ENCODE measurements at places on chromosomes 13 and 19.

DNA sequence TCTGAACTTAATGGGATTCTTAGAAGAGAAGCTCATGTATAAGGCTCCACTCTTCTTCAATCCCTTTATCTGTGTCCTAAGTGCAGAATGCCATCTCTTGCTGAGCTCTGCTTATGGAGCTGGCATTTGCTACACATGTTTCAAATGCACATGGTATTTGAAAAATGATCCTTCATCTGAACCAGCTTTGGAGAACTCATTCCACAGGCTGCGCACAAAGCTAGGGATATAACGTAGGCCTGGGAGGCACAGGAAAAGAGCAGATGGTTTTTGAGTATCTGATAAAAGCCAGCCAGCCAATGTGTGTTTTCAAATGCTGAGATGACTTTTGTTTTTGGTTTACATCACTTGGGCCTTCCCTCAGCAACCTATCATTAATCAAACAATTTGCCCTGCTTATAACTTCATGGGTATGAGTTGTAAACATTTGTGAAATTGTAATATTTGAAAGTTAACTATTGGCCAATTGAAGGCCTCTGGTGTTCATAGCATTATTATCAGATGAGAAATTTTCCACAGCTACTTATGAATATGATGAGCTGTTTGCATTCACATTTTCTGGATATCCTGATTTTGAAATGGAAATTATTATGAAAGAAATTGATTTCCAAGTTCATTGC lies 729.0 kb downstream of the FGF9 start:
- no peaks in the 10 kb centered on the region for H3K4me1 ChIP-seq
- H3K27me3 ChIP-seq = no peaks in the 10 kb centered on the region
- no peak overlapping the region for H3K4me3 ChIP-seq
- DNase-seq = no peak

DNA sequence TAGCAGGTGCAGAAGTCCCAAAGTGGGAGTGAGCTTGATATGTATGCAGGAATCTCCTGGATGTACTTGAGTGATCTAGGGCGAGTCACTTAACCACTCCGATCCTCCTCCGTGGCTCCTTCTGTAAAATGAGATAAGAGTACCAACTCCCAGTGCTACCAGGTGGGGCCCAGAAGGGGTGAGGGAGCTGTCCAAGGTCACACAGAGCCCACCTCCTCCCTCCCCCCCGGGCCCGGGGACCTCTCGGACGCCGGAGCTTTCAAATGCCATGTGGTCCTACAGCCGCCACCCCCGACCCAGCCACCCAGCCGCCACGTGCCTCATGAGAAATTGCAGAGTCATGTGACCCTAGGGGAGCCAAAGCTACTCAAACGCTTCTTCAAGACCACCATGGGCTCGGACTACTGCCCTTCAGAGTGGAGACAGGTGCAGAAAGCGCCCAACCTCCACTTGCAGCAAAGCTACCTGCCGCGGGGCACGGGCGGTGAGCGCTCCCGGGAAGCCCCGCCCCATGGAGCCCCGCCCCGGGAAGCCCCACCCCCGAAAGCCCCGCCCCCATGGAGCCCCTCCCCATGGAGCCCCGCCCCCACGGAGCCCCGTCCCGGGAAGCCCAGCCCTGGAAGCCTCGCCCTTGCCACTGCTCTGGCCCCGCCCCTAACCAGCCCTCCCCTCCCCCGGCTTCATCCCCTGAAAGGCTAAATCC lies 10.1 kb upstream of the ZNF358 start:
- DNase-seq = peak; percentile 51
- no peaks in the 10 kb centered on the region for H3K36me3 ChIP-seq
- H3K4me3 ChIP-seq = no peak overlapping the region

GRCh38 chr13:82833923-82834322 lies 1048.4 kb downstream of the SLITRK1 start:
- no peak overlapping the region for H3K4me3 ChIP-seq
- no peak for DNase-seq
- no peaks in the 10 kb centered on the region for H3K36me3 ChIP-seq
- H3K27me3 ChIP-seq = no peaks in the 10 kb centered on the region
- H3K4me1 ChIP-seq = no peaks in the 10 kb centered on the region

DNA sequence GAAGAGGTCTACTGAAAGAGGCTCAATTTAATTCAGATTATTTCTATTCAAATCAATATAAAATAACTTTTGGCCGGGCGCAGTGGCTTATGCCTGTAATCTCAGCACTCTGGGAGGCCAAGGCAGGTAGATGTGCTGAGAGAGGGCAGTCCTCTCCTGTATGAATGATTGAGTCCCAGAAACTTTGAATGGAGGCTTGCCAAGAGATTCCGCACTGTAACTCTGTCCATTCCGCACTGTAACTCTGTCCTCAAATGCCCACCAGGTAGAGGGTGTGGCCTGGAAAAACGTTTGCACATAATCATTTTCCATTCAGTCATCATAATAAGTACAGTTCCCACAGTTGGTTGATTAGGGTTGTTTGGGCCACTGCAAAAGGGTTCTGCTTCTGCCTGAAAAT lies 274.7 kb upstream of the SOX21 start:
- H3K27me3 ChIP-seq = peaks cover 13% of the 10 kb centered on the region
- H3K36me3 ChIP-seq = no peaks in the 10 kb centered on the region
- no peak overlapping the region for H3K4me3 ChIP-seq
- no peaks in the 10 kb centered on the region for H3K4me1 ChIP-seq
- H3K27ac ChIP-seq = no peak overlapping the region
- DNase-seq = no peak

DNA sequence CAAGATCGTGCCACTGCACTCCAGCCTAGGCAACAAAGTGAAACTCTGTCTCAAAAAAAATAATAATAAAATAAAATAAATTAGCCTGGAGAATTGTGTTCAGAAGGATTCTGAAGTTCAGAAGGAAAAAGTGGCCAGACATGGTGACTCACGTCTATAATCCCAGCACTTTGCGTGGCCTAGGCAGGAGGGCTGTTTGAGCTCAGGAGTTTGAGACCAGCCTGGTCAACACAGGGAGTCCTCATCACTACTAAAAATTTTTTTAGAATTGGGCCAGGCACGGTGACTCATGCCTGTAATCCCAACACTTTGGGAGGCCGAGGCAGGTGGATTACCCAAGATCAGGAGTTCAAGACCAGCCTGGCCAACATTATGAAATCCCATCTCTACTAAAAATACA lies 6.0 kb downstream of the RDH8 start:
- H3K36me3 ChIP-seq = no peaks in the 10 kb centered on the region
- H3K27ac ChIP-seq = no peak overlapping the region
- DNase-seq = no peak
- H3K4me3 ChIP-seq = no peak overlapping the region

DNA sequence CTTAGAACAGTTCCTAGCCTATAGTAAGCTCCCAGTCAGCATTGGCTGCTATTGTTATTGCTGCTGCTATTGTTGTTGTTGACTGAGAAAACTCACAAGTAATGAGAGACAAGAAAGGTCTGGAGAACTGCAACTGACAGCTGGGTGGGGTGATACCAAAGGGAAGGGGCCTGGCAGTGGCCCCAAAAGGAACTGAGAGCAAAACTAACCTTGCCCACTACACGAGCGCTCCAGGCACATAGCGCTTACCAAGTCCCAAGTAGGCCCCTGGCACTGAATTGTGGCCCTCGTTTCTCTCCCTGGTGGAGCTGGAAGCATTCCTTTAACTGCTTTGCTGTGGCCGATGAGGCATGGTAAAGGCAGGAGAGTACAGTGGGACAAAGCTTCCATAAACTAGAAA lies 59.7 kb downstream of the KCTD12 start:
- peaks cover 2% of the 10 kb centered on the region for H3K27me3 ChIP-seq
- no peak for DNase-seq
- H3K27ac ChIP-seq = no peak overlapping the region
- no peak overlapping the region for H3K4me3 ChIP-seq
- no peaks in the 10 kb centered on the region for H3K36me3 ChIP-seq

DNA sequence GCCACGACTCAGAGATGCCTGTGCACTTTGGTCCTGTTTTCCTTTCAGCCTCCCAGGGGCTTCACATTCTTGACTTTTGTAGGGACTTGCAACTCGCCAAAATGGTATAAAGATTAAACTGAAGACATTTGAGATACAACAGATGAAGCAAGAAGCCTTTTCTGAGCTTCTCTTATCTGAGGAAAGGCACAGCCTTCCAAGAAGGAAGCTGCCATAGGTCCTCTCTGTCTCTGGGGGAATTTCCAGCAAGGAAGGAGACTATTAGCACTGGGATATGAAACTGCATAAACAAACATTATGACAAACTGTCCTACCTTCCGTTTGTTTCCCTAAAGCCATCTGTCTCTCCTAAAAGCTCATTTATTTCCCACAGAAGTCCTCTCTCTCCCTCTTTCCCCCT lies 39.3 kb downstream of the TGDS start:
- peaks cover 17% of the 10 kb centered on the region for H3K4me1 ChIP-seq
- H3K36me3 ChIP-seq = no peaks in the 10 kb centered on the region
- no peaks in the 10 kb centered on the region for H3K27me3 ChIP-seq
- no peak overlapping the region for H3K4me3 ChIP-seq
- no peak overlapping the region for H3K27ac ChIP-seq

GRCh38 chr13:102970542-102970941 lies 95.7 kb downstream of the SLC10A2 start:
- no peaks in the 10 kb centered on the region for H3K27me3 ChIP-seq
- H3K27ac ChIP-seq = no peak overlapping the region
- H3K36me3 ChIP-seq = no peaks in the 10 kb centered on the region
- H3K4me1 ChIP-seq = no peaks in the 10 kb centered on the region
- H3K4me3 ChIP-seq = no peak overlapping the region

- H3K27ac ChIP-seq = peak overlapping the region; percentile 95
- peaks cover 6% of the 10 kb centered on the region for H3K27me3 ChIP-seq
- peak; percentile 46 for DNase-seq
- H3K4me3 ChIP-seq = peak overlapping the region; percentile 87
- peaks cover 13% of the 10 kb centered on the region for H3K4me1 ChIP-seq
- H3K36me3 ChIP-seq = peaks cover 7% of the 10 kb centered on the region
Observed at GRCh38 chr19:55339889-55340783, 460 bp downstream of the KMT5C start.

DNA sequence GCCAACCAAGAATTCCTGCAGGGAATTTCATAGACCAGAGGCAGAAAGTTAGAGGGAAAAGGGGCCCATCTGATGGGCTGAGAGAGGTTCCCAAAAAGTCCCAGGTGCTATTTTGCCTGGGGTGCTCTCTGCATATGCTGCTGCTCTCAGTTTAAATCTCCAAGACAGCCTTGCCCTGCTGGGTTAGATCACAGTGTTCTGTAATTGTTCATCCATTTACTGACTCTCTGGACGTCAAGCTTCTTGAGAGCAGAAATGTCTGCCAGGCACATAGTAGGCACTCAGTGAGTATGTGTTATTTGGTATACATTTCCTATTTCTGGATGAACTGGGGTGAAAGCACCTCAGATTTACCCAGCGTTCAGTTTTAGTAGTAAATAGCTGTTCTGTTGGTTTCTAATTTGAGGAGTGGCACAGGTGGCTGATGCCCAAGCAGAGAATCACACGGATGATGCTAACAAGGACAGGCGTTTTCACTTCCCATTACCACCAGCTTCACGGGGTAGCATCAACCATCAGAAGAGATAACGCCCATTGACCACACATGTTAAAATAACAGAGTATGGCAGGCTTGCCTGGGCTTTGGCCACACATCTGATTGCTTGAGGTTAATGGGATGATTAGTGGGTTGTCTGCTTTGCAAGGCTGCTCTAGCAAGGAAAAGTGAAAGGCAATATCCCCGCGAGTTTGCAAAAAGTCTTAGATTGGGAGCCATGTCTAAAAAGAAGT lies 161.1 kb downstream of the SLC7A1 start:
- no peak overlapping the region for H3K4me3 ChIP-seq
- H3K27ac ChIP-seq = no peak overlapping the region
- no peaks in the 10 kb centered on the region for H3K36me3 ChIP-seq
- H3K4me1 ChIP-seq = no peaks in the 10 kb centered on the region
- DNase-seq = no peak
- peaks cover 11% of the 10 kb centered on the region for H3K27me3 ChIP-seq

GRCh38 chr13:102197193-102197592 lies 204.7 kb downstream of the FGF14 start:
- H3K4me1 ChIP-seq = peaks cover 8% of the 10 kb centered on the region
- no peaks in the 10 kb centered on the region for H3K36me3 ChIP-seq
- no peak overlapping the region for H3K27ac ChIP-seq
- no peak overlapping the region for H3K4me3 ChIP-seq
- no peaks in the 10 kb centered on the region for H3K27me3 ChIP-seq

- H3K4me3 ChIP-seq = no peak overlapping the region
- no peaks in the 10 kb centered on the region for H3K36me3 ChIP-seq
- H3K27me3 ChIP-seq = peaks cover 3% of the 10 kb centered on the region
- H3K27ac ChIP-seq = no peak overlapping the region
Observed at GRCh38 chr13:25836574-25837336, 215.1 kb downstream of the SHISA2 start.

DNA sequence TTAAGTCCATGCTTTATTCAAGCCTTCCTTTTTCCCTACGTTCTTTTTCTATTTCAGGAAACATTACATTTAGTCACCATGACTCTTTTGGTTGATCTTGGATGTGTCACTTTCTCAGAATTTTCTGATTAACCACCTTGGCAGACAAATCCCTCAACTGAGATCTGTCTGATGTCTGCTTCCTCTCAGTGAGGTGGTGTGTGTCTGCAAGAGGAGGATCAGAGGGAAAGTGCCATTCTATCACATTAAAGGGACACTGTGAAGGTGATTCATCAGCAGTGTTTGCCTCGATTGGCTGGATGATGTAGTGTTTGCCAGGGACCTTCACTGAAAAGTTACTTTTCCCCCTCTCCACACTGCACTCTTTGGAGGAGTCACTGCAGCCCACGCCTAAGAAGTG lies 3.0 kb upstream of the CCNP start:
- peak; percentile 48 for DNase-seq
- H3K4me1 ChIP-seq = peaks cover 22% of the 10 kb centered on the region
- no peak overlapping the region for H3K4me3 ChIP-seq
- H3K27ac ChIP-seq = peak overlapping the region; percentile 36

DNA sequence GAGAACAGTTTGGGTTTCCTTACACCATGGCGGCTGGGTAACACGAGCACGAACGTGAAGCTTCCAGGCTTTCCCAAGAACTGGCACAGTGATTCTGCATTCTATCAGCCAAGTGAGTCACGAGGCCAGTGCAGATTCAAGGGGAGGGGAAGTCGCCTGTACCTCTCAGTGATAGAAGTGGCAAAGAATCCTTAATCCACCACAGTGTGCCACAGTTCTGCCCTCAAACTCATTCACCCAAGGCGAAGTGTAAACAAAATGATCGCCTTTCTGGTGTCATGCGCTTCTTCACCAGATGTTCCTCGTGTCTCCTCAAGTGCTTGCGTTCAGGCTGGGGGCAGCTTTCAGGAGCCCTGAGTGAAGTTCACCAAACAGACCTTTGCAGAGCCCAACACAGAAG lies 24.9 kb upstream of the AMER2 start:
- H3K4me1 ChIP-seq = no peaks in the 10 kb centered on the region
- no peak for DNase-seq
- H3K27ac ChIP-seq = no peak overlapping the region
- no peak overlapping the region for H3K4me3 ChIP-seq

DNA sequence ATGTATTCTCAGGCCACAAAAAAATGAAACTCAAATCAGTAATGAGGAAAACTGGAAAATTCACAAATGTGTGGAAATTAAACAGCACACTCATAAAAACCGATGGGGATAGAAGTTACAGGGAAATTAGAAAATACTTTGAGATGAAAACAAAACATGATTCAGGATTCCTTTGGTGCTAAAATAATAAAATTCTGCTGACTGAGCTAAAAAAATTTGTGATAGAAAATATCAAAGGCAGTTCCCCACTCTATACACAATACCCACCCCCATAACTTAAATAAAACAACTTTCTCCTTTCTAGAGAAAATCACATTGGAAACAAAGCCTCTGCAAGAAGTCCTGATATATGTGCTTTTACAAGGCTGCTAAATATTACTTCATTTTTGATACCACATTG lies 1.6 kb upstream of the ZNF233 start:
- no peak overlapping the region for H3K27ac ChIP-seq
- no peak overlapping the region for H3K4me3 ChIP-seq
- H3K36me3 ChIP-seq = peaks cover 47% of the 10 kb centered on the region
